ENCODE measurements at places on chromosomes 7 and 10.

DNA sequence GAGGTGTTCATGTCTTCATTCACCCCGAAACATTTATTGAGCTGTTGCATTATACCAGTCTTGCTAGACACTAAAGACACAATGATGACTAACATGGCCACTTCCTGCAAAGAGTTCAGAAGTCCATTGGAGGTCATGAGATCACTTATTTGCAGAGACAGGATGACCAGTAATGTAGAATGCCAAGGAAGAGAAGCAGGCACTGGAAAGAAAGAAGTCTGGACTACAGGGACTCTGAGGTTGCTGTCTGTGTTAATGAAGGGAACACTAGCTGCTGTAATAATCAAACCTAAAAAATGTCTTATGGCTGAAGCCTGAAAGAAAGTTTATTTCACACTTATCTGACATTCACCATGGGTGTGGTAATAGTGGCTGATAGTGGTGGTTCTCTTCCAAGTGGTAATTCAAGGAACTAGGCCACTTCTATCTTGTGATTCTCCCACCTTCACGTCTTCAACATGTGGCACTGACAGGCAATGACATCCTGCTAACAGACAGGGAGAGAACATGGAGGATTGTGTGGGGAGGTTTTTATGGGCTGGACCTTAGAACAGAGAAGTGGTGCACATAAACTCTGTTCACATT is 89.2 kb upstream of the MKLN1 start:
- peak; percentile 83 for DNase-seq

DNA sequence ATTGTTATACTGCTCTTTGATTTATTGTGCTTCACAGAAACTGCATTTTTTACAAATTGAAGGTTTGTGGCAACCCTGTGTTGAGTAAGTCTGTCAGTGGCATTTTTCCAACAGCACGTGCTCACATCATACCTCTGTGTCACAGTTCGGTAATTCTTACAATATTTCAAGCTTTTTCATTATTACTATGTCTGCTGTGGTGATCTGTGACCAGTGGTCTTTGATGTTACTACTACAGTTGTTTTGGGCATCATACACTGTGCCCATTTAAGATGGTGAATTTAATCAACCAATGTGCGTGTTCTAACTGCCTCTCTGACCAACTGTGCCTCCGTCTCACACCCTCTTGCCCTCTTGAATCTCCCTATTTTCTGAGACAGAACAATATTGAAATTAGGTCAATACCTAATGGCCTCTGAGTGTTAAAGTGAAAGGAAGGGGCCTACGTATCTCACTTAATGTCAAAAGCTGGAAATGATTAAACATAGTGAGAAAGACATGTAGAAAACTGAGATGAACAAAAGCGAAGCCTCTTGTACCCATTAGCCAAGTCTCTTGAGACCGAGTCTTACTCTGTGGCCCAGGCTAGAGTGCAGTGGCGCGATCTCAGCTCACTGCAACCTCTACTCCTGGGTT is 20.2 kb upstream of the ASL start:
- DNase-seq = peak; percentile 24

- no peak for DNase-seq
Observed at GRCh38 chr7:80393786-80394185, 118.1 kb downstream of the GNAT3 start.

GRCh38 chr10:29191674-29192073 is 97.2 kb upstream of the LYZL1 start:
- peak; percentile 23 for DNase-seq

DNA sequence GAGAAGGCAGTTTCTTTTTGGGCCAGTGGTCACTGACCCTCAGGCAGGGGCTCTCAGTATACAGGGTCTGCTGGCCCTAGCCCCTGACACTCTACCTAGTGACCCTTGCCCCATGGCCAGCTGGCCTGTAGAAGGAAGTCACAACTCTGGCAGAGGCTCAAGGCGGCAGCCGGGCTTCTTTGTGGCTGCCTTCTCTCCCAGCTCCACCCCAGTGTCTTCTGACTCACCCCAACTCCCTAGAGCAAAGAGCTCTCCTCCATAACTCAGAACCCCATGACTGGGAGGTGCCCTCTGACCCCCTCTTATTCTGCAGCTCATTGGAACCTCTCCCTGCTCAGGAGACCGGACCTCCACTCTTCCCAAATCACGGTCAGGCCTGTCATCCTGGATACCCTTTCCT is 358.2 kb downstream of the FGFR2 start:
- peak; percentile 39 for DNase-seq

- no peak for DNase-seq
Observed at GRCh38 chr10:815338-816090, 116.0 kb downstream of the LARP4B start.

- DNase-seq = no peak
Observed at GRCh38 chr7:80057488-80057887, 77.1 kb upstream of the GNAI1 start.

- no peak for DNase-seq
Observed at GRCh38 chr7:50272808-50273207, 31.7 kb upstream of the IKZF1 start.

- DNase-seq = no peak
Observed at GRCh38 chr7:47299496-47299895, 282.4 kb downstream of the TNS3 start.
